ENCODE measurements at places on chromosomes 7 and 10.

DNA sequence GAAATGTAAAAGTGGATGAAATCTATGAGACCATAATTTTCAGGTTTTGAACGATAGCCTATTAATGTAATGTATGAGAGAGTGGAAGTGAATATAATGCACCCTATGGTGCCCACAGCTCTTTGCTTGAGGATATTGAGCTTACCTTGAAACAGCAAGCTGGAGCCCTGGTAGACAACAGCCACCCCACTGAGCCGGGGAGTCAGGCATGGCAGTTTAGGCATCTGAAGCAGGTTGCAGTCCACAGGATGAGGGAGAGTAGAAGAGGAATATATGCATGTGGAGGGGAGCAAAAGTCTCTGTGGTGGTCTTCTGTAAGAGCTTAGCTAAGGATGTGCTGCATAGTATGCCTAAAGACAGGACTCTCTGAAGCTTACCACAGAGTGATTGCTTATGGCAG, 817.3 kb downstream of the DNAJB9 start:
- DNase-seq: no peak

- DNase-seq: no peak
Measured at GRCh38 chr7:115066050-115066449, 144.2 kb downstream of the MDFIC start.

DNA sequence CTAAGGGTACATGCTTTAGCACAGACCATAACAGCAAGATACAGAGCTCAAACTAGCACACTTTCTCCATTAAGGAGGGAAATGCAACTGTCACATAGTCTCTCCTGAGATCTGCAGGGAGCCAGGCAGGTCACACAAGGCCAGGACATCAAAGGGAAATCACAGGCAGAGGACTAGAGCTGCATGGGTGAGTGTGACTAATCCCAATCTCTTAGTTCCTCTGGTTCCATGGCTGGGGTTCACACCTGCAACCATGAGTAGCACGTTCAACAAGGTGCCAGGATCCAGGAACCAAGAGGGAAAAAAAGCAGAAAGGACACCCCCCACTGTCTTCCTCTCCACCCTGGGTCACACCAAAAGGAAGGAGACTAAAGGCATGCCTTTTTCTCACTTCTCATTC, 296.5 kb upstream of the STEAP1 start:
- no peak for DNase-seq

- no peak for DNase-seq
Measured at GRCh38 chr7:915291-916218, 38.9 kb downstream of the ADAP1 start.

GRCh38 chr10:48289501-48290238, 15.2 kb upstream of the FRMPD2 start:
- peak; percentile 35 for DNase-seq
